ENCODE measurements at places on chromosomes 12 and 14.

GRCh38 chr12:11158885-11159444 lies 12.0 kb upstream of the SMIM10L1 start:
- H3K36me3 ChIP-seq: peaks cover 57% of the 10 kb centered on the region
- peaks cover 7% of the 10 kb centered on the region for H3K4me1 ChIP-seq
- DNase-seq: no peak

GRCh38 chr12:76713130-76713529 lies 50.8 kb upstream of the ZDHHC17 start:
- DNase-seq: no peak
- H3K27ac ChIP-seq: no peak overlapping the region
- H3K4me3 ChIP-seq: no peak overlapping the region
- H3K4me1 ChIP-seq: no peaks in the 10 kb centered on the region
- no peaks in the 10 kb centered on the region for H3K27me3 ChIP-seq

GRCh38 chr14:79855789-79856188 lies 355.5 kb downstream of the DIO2 start:
- no peak overlapping the region for H3K27ac ChIP-seq
- peaks cover 1% of the 10 kb centered on the region for H3K4me1 ChIP-seq
- H3K27me3 ChIP-seq: no peaks in the 10 kb centered on the region
- no peaks in the 10 kb centered on the region for H3K36me3 ChIP-seq
- DNase-seq: no peak

GRCh38 chr14:92658160-92658559 lies 90.3 kb downstream of the LGMN start:
- no peaks in the 10 kb centered on the region for H3K4me1 ChIP-seq
- H3K27me3 ChIP-seq: peaks cover 1% of the 10 kb centered on the region
- no peak overlapping the region for H3K27ac ChIP-seq
- H3K36me3 ChIP-seq: no peaks in the 10 kb centered on the region

GRCh38 chr12:99053616-99054362 lies 408.7 kb downstream of the APAF1 start:
- H3K36me3 ChIP-seq: no peaks in the 10 kb centered on the region
- peaks cover 6% of the 10 kb centered on the region for H3K4me1 ChIP-seq
- no peak overlapping the region for H3K4me3 ChIP-seq
- DNase-seq: no peak
- no peaks in the 10 kb centered on the region for H3K27me3 ChIP-seq

Measured in neuronal stem cell (in vitro differentiated cells).